ENCODE measurements at places on chromosomes 11 and 22.
A peak's percentile ranks its signal among the peaks of the same experiment; 100 is the strongest.

DNA sequence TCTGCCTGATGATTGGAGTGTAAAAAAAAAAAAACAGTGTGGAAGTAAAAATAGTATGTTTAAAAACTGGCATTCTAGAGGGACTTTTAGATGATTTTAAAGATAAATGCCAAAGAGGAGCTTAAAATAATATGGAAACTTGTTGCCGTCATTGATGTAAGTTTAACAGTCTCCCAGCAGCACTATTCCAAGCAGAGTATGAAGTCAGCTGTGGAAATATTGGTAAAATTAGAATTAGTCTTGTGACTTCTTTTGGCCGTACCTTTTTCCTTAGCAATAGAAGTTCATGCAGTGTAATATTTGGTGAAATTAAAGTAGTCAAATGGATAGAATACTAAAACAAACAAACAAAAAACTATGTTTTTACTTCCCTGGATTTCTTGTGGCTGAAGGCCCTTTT is 134.9 kb downstream of the METTL15 start:
- no peak for DNase-seq

DNA sequence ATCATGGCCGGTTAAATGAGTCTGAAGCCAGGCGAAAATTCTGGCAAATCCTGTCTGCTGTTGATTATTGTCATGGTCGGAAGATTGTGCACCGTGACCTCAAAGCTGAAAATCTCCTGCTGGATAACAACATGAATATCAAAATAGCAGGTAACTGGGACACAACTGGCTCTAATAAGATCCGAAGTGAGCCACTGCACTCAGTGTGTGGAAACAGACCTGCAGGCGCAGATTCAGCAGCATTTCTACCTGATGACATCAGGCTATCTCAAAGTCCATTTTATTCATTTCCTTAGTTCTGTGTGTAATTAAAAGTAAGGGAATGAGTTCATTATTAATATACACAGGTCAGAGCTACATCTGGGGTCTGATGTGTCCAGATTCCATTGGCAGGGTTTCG is 78.2 kb downstream of the PPP2R1B start:
- DNase-seq, result no peak

DNA sequence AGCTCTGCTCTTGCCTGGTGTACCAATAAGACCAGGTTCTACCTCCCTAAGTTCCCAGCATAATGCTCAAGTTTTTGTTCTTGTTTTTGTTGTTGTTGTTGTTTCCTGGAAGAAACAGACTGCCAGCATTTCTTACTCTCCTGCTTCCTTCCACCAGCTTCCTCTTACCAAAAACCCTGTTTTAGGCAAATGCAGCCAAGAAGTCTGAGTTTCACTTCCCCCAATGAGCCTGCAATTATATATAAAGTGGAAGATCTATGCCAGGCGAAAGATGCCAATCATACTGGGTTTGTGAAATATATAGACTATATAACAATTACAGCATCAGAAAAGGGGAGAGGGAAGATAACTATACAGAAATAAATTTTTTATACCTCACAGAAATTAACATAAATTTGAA is 931.5 kb upstream of the FAT3 start:
- DNase-seq, result no peak

- DNase-seq, result no peak
These were observed 39.8 kb downstream of the CSTPP1 start for GRCh38 chr11:46976182-46976854.

DNA sequence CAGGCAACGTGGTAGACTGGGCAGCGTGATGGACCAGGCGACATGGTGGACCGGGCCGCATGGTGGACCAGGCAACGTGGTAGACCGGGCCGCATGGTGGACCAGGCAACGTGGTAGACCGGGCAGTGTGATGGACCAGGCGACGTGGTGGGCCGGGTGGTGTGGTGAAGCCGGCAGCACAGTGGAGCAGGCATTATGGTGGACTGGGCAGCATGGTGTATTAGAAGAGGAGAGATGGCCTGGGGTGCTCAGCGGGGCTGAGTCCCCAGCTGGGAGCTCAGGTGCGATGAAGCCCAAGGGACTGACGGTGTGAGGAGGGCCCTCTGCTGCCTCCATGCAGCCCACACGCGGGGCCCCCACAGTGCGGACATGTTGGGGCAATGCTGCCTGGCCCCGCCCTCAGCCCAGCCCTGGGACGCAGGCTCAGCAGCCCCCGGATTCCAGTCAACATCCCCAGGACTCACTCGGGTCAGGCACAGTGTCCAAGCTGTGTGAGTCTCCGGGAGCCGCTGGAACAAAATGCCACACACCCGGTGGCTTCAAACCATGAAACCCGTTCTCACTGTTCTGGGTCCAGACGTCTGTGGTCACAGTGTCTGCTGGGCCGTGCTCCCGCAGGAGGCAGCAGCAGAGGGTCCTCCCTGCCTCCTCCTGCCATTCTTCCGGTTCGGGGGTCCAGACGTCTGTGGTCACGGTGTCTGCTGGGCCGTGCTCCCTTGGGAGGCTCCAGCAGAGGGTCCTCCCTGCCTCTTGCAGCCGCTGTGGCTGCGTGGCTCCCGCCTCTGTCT is 1084.9 kb downstream of the BRD1 start:
- peak; percentile 34 for DNase-seq

GRCh38 chr22:40855979-40856512 is 393 bp downstream of the ST13 start:
- DNase-seq, result peak; percentile 78

DNA sequence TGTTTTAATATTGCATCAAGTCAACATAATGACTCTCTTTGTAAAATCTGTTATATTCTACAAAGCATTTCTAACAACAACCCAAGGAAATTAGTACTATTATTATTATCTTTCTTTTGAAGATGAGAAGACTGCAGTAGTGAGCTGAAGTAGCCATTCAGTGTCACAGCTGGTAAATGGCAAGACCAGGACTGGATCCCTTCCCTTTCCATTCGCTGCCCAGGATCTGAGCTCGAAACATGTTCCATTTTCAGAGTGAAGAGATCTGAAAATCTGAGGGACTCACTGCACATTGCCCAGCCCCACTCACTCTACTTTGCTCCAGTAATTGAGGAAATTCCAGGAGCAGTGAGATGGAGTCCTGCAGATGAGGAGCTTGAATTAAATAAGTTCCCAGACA is 240.0 kb upstream of the BLID start:
- DNase-seq, result no peak

DNA sequence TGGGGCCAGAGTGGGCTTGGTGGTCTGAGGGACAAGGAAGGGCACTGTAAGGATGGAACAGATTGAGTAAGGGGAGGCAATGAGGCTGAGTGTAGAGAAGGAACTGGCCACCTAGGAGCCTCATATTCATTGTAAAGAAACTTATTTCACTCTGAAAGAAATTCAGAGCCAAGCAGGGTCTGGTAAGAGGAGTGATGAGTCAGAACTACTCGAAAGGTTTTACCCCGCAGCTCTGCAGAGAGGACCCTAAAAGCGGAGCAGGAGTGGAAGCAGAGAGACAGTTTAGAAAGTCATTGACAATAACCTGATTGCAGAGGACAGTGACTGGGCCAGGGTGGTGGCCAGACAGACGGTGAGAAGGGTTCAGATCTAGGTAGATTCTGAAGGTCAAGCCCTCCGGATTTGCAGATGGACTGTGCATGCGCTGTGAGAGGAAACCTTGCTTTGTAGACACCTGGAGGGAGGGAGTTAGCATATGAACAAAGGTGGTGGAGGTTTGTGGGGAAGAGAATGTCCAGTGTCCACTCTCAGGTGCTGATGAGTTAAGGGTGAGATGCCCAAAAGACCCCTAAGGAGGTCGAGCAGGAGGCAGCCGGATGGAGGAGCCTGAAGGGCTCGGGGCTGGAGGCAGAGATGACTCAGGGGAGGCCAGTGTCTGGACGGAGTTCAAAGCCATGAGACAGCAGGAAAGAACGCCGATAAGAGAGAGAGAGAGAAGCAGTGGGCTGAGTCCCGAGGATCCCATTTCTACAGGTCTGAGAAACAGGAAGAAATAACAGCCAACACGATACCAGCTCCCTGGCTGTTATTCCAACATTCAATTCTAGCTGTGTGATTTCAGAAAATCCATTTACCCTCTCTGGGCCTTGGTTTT is 546.0 kb downstream of the BRD1 start:
- no peak for DNase-seq

GRCh38 chr11:129374993-129375750 is 476 bp upstream of the BARX2 start:
- DNase-seq, result peak; percentile 69

DNA sequence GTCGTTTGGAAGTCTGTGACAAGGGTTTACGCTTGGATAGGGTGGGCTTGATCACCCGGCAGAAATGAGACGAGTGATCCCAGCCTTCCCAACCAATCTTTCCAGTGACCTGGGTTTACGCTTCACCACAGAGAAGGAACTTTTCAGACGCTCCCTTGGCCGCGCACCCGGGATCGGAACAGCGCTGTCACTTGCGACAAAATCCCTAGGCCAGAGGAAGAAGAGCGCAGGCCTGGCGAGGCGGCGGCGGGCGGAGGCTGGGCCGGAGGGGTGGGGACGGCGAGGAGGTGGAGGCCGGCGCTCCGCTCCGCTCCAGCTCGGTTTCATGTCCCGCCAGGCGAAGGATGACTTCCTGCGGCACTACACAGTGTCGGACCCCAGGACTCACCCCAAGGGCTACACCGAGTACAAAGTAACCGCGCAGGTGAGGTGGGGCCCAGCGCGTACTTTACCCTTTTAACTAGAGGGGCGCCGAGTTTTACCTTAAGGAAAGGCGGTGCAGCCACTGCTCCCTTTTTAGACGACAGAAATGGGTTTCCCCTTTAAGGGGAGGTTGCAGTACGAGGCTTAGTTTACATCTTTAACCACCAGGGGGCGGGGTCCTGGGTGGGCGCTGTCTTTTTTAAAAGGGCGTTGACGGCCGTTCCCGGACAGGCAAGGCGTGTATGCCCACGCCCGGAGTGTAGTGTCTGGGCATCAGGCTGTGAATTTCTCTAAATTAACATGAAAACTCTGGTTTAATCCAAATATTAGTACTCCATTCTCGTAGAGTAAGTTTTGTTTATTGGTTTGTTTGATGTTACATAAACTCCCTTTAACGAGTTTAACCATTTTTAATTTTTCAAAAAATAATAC is at the start of gene SNX15:
Gene SNX15, plus strand, starts transcription at position 227 of the 855 bp plus-strand sequence. Its CDS starts 99 bp downstream, at position 326.
- peak; percentile 94 for DNase-seq

DNA sequence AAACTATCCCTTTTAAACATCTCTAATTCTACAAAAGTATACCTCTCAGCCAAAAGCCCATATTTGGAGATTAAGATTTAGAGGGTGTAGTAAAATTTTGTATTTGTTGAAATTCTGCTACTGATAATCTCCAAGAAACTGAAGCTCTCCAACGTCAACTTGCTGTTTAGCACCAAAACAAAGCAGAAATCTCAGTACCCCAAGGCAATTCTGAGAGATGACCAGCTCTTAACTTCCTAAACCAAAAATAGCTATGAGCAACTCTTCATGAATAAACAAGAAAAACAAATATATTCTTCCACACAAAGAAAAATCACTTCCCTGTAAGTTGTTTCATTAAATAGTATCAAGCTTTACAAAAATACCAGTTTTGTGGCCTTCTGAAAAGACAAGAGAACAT is 13.3 kb downstream of the RRAS2 start:
- no peak for DNase-seq

DNA sequence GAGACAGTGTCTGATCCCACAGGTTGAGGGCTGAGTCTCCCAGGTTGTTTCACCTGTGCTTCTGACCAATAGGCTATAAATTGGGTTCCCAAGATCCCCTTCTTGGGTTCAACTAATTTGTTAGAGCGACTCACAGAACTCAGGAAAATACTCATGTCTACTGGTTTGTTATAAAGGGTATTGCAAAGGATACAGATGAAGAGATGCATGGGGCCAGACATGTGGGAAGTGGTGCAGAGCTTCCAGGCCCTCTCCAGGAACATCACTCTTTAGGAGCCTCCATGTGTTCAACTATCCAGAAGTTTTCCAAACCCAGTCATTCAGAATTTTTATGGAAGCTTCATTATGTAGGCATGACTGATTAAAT is 4.7 kb downstream of the KLHL22 start:
- no peak for DNase-seq

DNA sequence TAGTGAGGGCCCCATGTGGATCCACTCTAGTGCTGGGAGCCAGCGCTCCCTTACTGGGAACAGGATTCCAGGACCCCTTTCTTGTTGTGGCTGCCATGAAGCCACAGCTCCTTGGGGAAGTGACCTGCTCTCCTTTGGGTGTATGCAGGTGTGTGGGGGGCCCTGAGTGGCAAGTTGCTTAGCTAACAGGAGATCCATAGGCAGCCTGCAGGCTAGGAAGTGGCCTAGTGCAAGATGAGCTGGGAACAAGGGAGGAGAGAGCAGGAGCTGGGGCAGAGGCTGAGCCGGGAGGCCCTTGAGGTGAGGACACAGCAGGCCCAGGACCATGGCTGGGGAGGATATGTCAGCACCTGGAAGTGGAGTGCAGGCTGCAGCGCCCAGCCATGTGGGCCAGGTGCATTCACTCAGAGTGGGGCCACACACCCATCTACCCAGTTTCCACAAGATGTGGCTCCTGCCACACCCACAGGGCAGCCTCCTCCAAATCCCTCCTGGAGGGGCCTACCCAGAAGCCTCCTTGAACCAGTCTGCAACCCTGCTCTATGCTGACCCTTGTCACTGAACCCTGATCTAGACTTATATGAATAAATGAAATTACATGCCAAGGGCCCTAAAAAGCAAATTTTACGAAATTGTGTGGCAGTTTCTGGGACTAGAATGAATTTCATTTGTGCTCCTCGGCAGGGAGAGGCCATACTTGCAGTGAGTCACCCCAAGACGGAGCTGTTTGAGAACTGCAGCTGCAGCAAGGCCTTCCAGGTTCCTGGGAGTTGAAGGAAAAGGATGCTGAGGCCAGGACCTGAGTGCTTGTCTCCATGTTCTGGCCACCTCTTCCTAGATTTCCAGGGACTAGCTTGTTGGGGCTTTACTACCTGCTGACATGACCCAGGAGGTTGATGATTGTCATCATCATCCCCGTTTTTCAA is 3.2 kb downstream of the THAP7 start:
- no peak for DNase-seq

GRCh38 chr22:37817705-37818408 is 5.3 kb upstream of the GALR3 start:
- DNase-seq, result peak; percentile 89

- no peak for DNase-seq
These were observed 13.0 kb downstream of the MAML2 start for GRCh38 chr11:96329855-96330510.

DNA sequence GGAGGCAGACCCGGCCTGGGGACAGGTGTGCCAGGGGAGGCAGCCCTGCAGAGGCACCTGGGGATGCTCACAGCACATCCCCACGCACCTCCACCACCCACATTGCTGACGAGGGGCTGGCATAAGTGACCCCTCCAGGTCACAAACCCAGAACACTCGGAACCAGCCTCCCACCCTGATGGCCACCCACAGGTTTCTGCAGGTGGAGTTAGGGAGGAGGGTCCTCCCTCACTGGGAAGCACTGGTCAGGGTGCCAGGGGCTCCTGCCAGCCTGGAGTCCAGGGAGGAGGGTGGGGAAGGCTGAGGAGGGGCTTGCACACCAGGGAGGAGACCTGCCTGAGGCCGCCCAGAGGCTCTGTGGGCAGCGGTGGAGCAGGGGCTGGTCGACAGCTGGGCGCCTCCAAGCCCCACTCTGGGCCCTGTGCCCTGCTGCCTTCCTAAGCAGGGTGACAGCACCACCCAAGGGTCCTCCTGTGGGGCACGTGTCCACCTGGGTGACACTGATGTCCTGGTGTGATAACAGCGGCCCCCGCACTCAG is 51.0 kb upstream of the CARS1 start:
- no peak for DNase-seq
